ENCODE measurements at places on chromosomes 5 and 9.

DNA sequence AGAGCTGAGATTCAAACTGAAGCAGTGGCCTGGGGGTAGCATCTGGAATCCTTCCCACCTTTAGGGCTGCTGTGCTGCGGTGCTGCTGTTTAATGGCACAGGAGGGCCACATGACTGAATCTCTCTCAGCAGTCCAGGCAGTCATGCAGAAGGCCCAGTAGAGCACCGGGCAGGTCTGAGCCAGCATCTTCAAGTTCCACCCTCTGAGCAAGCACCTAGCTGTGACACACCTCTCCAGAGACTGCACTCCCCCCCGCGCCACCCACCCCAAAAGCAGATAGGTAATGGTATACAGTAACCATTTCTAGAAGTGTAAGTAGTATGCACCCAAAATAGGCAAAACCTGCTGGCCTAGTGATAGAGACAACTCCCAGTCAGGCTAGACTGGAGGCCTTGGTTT, 8.2 kb downstream of the IL4 start:
- no peak for ATAC-seq

DNA sequence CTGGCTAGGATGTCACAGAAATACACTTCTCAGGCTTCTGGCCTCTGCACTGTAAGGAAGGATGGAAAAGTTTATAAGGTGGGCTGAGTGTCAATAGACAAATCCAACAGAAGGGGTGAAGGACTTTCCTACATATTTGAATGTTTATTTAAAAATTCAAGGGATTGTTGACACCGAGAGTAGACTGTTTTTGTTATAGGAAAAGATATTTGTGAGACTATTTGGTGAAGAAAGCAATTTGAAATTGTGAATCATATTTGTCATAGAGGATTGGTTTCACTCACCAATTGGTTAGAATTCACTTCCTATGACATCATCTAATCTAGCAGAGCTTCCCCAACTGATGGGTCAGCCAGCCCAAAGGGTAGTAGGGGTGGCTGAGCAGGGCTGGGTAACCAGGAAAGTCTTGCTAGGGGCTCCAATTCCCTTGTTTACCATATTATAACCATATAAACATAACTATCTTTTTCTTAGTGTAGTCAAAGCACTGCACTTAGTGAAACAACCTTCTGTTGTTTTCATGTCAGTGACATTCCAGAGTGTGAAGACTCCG, 14.9 kb upstream of the MEGF10 start:
- ATAC-seq = no peak

GRCh38 chr9:127721391-127721821, 5.5 kb downstream of the TTC16 start:
- ATAC-seq = no peak

DNA sequence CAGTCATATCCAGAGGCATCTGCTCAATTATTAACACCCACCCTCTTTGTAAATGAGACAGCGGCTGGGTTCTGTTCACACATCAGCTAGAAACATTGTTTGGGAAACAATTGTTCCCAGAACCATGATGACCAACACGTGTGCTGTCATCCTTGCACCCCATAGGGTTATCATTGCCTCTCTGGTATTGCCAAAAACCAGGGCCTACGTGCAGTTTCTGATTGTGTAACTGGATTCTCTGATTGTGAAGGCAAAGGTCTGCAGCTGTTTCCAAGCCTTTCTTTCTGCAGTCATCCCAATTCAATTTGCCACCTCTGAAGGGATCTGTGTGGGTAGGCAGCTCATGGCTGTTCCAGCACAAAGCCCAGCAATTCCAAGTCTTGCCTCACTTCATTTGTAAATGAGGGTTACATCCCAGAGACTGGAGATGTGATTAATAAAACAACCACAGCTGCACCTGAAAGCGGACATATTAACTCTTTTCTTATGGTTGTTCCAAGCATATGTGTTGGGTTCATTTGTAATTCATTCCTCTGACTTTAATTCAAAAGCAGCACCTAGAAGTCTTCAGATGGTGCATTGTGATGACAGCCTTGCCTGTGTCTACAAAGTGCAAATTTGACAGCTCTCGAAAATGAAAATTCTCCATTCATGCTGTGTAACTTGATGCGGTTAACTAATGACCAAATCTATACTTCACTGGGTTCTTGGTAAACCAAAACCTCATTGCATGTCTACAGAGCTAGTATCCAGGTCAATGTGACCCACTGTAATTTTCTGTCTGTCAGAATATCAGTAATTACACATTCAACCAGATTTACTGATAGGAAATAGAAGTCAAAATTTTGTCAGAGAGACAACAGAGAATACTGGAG, 66.6 kb downstream of the YIPF5 start:
- no peak for ATAC-seq

GRCh38 chr5:168603746-168604145, 24.6 kb upstream of the PANK3 start:
- no peak for ATAC-seq

Data from gastroesophageal sphincter (tissue), 4 donors.